ENCODE measurements at places on chromosomes 2 and 18.

DNA sequence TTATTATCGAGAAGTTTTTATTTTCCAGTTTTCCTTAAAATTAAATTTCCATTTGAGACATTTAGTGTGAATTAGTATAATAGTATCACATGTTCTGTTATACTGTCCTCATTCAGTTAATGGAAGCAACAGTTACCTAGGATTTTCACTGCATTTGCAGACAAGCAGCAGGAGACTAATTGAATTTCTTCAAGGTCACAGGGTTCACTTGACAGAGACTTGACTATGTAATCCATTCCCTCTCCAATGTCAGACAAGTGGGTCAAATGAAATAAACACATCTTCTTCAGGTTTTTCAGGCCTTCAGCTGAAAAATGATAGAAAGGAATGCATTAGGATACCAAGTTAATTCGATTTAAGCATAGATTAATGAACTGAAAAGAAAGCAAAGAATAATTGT is 26.7 kb downstream of the NLRC4 start:
- no peak for DNase-seq

GRCh38 chr2:197707316-197708213 is 2.4 kb downstream of the MARS2 start:
- DNase-seq, result no peak

DNA sequence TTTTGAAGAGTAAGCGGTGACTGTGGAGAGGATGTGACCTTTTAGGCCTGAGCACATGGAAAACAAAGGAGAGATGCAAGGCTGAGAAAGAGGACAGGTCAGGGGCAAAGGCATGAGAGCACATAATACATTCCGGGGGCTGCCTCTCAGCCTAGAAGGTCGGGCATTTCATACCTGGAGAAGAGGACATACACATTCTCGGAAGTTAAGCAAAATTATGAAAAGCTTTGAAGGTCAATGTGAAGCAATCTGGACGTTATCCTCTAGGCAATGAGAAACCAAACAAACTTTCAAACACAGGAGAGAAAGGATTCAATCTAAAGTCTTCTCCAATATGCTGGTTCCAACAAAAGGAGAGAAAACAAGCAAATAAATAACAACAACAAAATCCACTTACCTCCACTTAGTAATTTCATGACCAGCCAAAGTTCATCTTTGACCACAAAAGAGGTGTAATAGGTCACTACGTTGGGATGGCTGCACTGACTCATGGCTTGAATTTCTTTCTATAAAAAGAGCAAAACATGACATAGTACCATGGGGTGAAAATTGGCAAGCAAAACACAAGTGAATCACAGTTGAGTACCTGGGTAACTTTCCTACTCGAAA is 80.4 kb downstream of the STK39 start:
- DNase-seq, result no peak

GRCh38 chr2:188966728-188967440 is 7.3 kb upstream of the COL3A1 start:
- DNase-seq, result no peak

GRCh38 chr2:163657281-163657656 is 78.5 kb downstream of the FIGN start:
- no peak for DNase-seq

Measured in breast epithelium (tissue), 4 donors.